Upper lobe of left lung (tissue), 6 donors: ENCODE measurements at places on chromosomes 16 and 17.

DNA sequence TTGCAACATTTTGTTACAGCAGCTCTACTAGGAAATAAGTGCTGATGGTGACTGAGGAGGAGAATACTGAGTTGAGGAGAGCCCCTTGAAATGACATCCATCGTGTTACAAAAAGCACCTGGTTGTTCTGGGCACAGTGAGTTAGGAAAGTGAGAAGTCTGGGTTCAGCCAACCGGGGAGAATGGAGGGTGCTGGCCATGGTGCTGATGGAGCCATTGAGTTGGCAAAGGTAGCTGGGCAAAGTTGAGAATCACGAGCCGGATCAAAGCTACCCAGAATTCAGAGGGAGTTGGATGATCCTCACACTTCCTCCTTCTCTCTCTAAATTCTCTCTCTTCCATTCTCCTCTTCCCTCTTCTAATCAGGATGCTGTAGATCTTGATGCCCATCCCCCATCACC lies 35.0 kb upstream of the ASIC2 start:
- no peak for DNase-seq

DNA sequence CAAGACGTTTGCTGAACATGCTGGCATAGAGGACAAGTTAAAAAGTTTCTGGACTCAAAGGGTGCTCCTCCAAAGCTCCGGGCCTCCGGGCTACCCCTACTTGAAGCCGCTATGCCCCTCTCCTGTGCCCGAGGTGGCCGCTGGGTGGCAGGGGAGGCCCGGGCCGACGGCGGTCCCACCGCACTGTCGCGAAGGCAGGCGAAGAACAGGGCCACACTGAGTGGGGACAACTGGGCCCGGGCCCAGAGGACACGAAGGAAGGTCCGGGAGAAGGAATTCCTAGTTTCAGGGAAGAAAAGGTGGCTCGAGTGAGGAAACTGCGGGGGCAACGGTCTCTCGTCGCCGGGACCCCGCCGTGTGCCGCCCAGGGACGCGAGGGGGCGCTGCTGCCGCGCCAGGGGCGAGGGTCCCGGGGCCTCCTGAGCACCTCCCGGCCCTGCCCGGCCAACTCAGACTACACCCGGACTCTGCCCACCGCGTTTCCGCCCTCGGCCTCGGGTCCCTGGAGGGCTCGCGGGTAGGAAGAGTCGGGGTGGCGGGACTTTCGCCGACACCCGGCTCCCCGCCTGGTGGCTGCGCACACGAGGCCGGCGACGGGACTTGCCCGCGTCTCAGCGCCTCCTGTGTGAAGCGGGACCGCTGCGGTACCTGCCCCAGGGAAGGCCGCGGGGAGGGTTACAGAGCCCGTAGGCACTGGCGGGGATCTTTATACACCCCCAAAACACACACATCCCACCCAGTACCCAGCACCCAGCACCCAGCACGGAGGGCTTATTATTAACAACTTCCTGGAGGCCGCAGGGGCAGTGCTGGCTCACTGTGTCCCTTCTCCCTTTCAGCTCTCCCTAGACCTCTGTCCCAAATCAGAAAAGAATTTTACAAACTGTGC lies 772 bp upstream of the CHCT1 start:
- DNase-seq, result peak; percentile 94

DNA sequence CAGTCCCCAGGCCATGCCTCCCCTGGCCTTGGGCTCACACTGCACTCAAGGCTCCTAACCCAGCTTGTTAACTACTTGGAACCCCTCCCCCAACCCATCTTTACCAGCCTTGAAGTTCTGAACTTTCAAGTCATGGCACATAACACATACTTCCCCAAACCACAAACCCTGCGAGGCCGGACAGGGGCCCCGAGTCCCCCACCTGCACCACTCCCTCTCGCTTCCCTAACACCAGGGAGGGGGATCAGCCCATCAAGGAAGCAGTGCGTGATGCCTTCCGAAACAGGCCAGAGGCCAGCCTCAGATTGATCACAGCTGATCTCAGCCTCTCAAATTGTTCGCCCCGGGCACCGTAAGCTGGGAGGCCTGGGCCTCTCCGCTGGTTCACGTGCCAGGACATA lies 3.0 kb upstream of the NLRC3 start:
- no peak for DNase-seq

DNA sequence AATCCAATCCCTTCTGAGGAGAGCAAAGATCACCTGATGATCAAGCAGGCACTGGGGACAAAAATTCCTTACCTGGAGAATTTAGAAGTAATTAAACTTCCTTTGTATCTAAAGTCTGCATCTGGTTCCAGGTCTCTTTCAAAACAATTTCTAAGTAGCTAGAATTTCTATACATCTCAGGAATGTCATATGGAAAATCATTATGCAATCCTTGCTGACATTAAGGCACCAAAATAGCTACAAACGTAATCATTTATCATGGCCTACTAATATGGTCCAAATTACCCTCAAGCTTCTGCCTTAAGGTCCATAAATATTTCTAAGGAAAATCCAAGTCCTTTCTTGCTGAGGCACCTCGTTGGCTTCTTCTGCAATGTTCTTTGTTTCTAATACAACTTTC lies 32.9 kb upstream of the YPEL2 start:
- DNase-seq, result no peak
